ENCODE measurements at places on chromosomes 16 and 17.

GRCh38 chr16:89936981-89937380 is 11.6 kb upstream of the DEF8 start:
- DNase-seq: no peak

GRCh38 chr16:80449392-80449791 is 91.4 kb upstream of the DYNLRB2 start:
- DNase-seq: no peak

GRCh38 chr17:54736573-54736972 is 164.1 kb upstream of the TOM1L1 start:
- no peak for DNase-seq

GRCh38 chr17:10648381-10648780 is 8.7 kb downstream of the MYH3 start:
- DNase-seq: no peak

GRCh38 chr17:76700617-76701470 is 9.9 kb downstream of the MXRA7 start:
- DNase-seq: no peak

GRCh38 chr17:74883241-74883745 is 10.1 kb downstream of the FADS6 start:
- DNase-seq: no peak

- DNase-seq: no peak
Measured at GRCh38 chr17:77286641-77287431, 146.1 kb downstream of the SEC14L1 start.

GRCh38 chr17:73555199-73555960 is 88.9 kb downstream of the SDK2 start:
- DNase-seq: no peak

DNA sequence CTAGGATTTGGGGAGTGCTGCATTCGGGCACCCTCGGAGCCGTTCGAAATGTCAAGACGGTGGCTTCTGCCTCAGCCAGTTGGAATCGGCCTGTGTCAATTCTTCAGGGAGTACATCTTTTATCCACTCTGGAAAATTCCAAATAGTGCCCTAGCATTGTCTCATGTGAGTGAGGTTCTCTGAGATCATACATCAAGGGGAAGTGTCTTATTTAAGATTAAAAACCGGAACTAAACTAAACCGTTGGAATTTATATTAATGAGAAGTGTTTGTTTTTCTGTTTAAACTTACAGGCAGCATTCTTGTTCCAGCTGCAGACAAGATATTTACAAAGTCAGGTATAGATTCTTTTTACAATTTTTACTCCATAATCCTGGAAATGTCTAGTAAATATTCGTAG is 56.8 kb downstream of the SLC47A1 start:
- DNase-seq: no peak

DNA sequence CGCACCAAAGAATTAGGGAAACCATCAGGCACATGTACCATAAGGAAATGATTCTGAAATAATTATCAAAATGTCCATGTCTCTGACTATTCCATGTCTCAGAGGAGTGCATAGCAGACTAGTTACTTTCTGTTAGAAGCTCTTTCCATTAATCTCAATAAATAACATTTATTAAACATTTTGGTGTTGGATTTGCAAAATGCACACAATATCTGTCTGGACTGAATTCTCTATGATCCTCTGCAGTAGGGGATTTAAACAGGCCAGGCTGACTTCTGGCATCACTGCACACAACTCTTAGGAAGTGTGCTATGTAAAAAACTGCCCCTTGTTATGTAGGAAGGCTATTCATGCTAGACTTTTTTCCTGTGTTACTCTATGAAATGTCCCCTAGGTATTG is 283.3 kb upstream of the CDH5 start:
- DNase-seq: no peak

DNA sequence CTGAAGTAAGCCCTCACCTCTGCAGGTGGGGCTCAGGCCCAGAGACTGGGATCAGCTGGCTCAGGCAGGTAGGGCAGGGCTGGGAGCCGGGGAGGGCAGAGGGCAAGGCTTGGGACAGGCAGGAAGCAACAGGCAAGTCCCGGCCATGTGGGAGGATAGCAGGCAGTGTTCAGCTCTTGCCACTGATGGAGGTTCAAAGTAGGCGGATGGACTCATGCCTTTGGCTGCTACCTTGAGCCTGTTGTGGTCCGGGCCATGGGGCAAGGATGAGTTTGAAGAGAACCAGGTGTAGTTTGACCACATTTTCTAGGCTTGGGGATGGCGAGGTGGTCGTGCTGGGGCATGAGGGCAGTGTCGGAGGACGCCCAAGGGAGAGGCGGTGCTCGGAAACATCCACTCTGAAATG is 2.7 kb downstream of the PRCD start:
- DNase-seq: no peak

DNA sequence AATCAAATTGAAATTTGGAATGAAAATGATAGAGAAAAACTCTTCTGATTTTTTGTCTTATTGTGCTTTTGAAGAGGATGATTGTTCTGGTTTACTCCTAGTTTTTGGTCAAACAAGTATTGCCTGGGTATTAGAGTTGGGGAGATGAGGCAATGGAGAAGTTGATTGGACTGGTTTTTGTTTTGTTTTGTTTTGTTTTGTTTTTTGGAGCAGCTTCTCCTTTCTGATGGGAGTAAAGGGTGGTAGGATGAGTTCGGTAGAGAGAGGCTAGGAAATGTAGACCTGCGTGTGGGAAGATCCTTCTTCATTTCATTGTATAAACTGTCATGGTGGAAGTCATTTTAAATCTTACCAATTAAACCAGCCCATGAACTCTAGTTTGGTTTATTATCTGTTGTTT is 17.7 kb downstream of the ATP6V0A1 start:
- no peak for DNase-seq

DNA sequence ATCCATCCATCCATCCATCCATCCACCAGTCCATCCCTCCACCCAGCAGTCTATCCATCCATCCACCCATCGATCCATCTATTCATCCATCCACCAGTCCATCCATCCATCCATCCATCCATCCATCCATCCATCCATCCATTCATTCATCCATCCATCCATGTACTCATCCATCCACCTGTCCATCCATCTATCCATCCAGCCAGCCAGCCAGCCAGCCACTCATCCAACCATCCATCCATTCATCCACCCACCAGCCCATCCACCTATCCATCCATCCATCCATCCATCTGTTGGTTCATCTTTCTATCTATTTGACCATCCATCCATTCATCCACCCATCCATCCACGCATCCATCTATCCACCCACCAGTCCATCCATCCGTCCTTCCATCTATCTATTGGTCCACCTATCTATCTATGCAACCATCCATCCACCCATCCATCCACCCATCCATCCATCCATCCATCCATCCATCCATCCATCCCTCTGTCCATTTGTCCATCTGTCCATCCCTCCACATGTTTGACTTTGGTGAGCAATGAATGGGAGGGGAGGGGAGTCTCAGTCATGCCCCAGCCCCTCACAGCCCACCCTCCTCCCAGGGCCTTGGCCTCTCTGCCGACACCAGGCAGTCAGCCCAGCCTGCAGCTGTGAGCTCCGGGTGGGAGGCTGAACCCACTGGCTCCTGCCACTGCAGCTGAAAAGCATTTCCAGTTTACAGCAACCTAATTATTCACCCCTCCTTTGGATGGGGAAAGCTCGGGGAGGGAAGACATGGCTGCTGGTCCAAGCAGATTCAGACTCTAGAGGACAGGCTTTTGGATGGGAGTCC is 38.1 kb upstream of the SSTR5 start:
- no peak for DNase-seq

- no peak for DNase-seq
Measured at GRCh38 chr16:10981697-10982216, 37.4 kb downstream of the CLEC16A start.

DNA sequence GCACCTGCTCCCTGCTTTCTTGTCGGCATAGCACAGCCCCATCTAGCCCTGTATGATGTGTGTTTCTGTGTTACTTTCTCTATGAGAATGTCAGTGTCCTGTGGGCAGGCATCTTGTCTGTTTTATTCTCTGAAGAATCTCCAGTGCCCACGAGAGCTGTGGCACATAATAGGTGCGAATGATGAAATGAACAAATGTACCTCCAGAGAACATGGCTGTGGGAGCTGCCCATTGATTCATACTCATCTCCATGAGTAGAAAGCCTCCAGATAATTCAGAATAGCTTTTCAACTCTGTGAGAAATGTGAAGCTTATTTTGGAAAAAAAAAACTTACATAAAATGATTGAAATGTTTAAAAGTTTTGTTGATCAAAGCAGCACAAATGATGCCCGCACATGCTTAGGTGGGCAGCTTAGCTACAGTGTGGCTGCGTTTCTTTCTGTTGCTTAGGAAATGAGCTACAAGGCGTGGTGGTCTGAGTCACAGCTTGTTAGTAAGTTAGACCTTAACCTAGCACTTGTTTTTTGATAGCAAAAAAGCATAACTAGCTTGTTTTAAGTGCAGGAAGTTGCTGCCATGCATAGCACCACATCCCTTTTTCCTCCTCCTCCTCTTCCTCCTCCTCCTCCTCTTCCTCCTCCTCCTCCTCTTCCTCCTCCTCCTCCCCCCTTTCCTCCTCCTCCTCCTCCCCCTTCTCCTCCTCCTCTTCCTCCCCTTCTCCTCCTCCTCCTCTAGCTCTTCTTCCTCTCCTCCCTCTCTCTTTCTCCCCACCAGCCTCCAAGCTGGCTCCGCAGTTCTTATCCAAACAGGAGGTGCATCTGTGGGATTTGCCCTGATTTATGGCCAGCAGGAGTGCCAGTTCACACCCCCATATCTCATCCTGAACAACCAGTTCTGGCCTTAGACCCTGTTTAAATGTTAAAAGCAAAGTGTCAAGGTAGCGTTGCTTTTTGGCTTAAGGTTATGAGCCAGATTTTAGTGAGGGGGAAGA is 221.5 kb downstream of the IRF8 start:
- no peak for DNase-seq

GRCh38 chr16:57735755-57736418 is at the start of gene KATNB1:
Gene KATNB1, plus strand, starts transcription at chr16:57735770. Its CDS starts 1,474 bp downstream, at chr16:57737244.
- no peak for DNase-seq

- no peak for DNase-seq
Measured at GRCh38 chr17:46003907-46004748, 5.1 kb downstream of the STH start.

GRCh38 chr16:74320707-74321106 is 24.1 kb downstream of the PSMD7 start:
- DNase-seq: no peak

DNA sequence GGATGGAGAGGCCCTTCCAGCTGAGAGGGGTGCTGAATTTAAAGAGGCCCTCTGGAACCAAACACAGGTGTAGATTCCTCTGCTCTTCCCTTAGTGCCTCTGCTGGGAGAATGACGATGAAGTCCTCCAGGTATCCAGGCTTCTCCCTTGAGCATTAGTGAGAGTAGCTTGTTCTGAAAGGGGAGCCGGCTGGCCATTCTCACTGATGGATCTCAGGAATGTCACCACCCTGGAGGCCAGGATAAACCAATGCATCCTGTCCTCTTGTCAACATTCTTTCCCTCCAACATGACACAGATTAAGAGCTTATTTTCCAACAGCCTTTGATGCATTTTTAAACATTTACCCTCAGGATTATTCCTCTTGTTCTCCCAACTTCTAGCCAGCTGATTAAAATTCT is 325.5 kb downstream of the CA10 start:
- no peak for DNase-seq

DNA sequence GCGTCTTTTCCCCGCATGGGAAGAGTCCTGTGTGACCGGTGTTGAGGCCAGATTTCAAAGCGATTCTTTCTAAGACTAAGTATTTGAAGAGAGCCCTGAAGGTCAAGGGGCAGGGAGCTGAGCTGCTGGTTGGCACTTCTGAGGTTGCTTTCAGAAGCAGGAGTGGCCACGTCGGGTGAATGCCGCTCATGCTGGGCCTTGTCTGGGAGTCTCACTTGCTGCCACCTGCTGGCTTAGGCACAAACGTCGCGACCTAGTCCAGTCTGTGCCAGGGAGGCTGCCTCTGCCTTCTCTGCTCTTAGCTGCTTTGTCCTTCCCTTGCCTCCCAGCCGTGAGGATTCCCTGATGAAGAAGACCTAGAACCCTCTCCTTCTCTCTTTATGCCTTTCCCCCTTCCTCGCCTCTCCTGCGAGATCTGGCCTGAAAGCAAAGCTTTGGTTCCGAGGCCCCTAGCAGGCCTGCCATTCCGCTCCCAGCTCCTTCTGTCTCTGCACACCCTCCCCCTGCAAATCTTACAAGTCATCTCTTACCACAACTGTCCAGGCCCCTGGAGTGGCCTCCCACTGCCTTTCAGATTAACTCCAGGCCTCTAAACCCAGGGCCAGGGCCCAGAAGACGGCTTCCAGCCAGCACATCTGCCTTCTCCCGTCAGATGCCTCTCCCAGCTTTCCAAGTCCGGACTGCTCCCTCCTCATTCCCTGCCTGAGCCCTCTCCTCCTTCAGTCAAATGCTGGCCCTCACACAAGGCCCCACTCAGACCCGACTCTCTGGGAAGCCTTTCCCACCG is 11.4 kb downstream of the CTNS start:
- DNase-seq: no peak

DNA sequence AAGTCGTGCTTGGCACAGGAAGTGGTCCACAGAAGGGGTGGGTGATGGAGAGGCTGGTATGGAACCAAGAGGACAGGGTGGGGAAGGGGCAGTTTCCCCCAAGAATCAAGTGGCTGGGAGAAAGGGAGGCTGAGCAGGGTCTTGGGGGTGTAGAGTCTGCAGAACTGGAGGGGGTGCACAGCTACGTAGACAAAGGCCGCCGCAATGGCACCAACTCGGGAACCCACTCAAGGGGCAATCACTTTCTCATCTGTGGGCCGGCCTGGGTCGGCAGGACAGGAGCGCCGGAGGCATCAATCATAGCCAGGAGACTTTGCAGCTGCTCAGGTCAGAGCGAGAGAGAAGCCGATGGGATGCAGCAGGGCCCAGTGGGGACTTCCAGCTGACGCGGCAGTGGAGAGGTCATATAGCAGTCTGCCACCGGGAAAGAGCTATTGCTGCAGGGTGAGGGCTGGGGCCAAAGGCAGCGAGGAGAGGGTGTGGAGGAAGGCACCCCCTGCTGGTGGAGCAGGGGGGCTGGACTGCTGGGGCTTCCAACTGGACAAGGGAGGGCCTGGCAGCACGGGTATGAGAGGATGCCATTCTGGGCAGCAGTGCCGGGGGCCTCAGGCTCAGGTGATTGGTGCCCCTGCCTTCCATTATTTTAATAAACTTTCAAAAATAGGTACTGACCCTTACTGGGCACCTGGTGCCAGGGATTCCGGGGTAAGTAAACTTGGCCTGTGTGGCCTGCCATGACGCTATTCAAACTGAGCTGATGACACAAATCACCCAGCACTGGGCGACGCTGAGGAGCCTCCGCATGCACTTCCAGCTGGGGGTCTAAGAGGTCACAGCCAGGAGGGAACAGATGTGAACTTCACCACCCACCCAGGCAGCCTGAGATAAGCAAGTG is 52.5 kb upstream of the MTSS2 start:
- no peak for DNase-seq

- DNase-seq: peak; percentile 33
Measured at GRCh38 chr17:37506678-37507077, 17.0 kb downstream of the DUSP14 start.

GRCh38 chr17:34306466-34306865 is 12.8 kb upstream of the CCL8 start:
- no peak for DNase-seq
